ENCODE measurements at places on chromosomes 7 and 10. TPM values are rescaled to one million over a fixed set of nuclear protein-coding genes. Genes with fewer than 3 reads are reported as not detected.
A peak's percentile ranks its signal among the peaks of the same experiment; 100 is the strongest.

The CCDC172 gene
- total RNA-seq, result not detected

The ADAM22 gene
- total RNA-seq, result 12.1 TPM

The WDR86 gene
- 29.8 TPM for total RNA-seq

The FAM237B gene
- not detected for total RNA-seq

The ATP5F1C gene
- total RNA-seq, result 245 TPM

The CABCOCO1 gene
- total RNA-seq, result 0.30 TPM

The KAZALD1 gene
- 2.9 TPM for total RNA-seq

The CPED1 gene
- 4.3 TPM for total RNA-seq

The GALNT17 gene
- 10.4 TPM for total RNA-seq

DNA sequence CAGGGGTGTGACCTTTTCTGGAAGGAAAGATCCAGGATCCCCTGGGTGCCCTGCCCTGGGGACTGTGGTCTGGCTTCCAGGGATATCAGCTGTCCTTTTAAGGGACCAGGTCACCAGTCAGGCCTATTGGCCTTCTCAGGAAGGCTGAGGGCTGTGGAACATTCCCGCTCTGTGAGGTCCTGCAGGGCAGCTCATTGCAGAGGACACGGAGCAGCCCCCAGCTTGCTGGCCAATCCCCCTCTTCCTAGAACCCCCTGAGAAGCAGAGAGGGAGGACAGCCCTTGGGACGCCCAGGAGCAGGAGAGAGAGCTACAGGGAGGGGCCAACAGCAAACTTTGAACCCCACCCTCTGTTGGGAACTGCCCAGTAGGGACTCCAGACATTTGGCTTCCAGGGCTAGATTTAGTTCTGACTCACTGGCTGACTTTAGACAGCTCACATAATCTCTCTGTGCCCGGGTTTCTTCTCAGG, 67.9 kb upstream of the COL13A1 start:
- H3K27me3 ChIP-seq, result no peaks in the 10 kb centered on the region
- H3K4me3 ChIP-seq, result no peak overlapping the region
- DNase-seq, result no peak
- no peaks in the 10 kb centered on the region for H3K36me3 ChIP-seq
- peaks cover 5% of the 10 kb centered on the region for H3K4me1 ChIP-seq

- no peak overlapping the region for H3K4me3 ChIP-seq
- no peaks in the 10 kb centered on the region for H3K36me3 ChIP-seq
- H3K4me1 ChIP-seq, result no peaks in the 10 kb centered on the region
- DNase-seq, result no peak
- no peak overlapping the region for H3K27ac ChIP-seq
Measured at GRCh38 chr7:149397470-149398043, 63.3 kb downstream of the ZNF777 start.

DNA sequence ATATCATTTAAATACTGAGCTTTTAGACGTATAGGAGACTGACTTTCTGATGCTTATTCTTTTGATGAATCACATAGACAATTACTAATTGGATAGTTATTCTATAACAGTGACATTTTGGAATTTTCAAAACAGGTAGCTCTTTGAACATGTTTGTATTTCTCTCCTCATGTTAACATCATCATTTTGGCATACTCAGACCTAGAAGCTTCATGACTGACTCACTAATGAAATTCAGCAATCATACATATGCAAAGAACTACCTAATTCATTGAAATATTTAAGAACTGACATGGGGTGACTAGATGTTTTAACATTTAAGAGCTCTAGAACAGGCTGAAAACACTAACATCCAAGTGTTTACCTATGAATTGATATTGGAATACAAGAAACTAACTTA, 192.3 kb downstream of the VTI1A start:
- H3K4me1 ChIP-seq, result peaks cover 37% of the 10 kb centered on the region
- H3K4me3 ChIP-seq, result no peak overlapping the region
- no peak for DNase-seq
- H3K27ac ChIP-seq, result no peak overlapping the region

DNA sequence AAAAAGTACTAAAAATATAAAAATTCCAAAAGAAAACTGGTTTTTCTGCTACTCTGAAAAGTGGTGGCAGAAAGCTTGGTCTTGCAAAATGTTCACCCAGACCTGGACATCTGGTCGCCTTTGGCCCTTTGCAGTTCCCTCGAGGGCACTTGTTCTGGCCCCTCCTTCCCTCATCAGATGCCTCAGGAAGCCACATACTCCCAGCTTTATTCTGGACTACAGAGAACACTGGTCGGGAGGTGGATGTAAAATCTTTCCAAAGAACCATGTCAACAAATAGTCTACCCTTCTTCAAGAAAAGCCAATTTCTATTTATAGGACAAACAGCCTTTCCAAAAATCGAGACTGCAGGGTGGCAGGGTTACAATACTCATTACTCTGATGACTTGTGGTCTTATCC, 726.1 kb downstream of the TNS3 start:
- DNase-seq, result no peak
- H3K27ac ChIP-seq, result no peak overlapping the region
- H3K36me3 ChIP-seq, result no peaks in the 10 kb centered on the region
- H3K27me3 ChIP-seq, result no peaks in the 10 kb centered on the region

DNA sequence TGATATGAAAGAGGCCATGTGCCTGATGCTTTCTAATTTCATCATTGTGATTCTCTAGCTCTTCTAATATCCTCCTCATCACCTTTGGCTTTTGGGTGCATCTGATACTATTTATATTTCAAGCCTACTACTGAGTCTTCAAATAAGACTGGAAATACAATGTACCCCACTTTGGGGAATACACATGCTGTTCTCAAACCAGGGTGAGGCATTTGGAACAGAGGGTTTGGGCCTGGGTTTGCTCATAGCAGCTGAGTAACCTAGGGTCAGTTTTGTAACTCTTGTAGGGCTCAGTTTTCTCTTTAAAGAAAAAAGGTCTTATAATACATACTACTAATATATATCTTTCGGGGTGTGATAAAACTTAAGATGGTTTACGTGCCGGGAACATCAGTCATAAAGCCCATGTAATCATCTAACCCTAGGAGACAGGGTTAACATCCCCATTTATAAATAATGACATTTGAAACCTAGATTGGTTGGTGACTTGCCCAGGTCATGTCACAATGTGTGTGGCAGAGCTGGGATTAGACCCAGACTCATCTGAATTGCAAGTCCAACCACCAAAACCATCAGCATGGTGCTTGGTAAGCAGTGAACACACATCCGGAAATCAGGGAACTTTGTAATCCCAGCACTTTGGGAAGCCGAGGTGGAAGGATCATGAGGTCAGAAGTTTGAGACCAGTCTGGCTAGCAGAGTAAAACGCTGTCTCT, 23.0 kb downstream of the AKR1B15 start:
- no peaks in the 10 kb centered on the region for H3K4me1 ChIP-seq
- H3K27ac ChIP-seq, result no peak overlapping the region
- H3K4me3 ChIP-seq, result no peak overlapping the region
- DNase-seq, result no peak
- H3K27me3 ChIP-seq, result no peaks in the 10 kb centered on the region
- H3K36me3 ChIP-seq, result no peaks in the 10 kb centered on the region

DNA sequence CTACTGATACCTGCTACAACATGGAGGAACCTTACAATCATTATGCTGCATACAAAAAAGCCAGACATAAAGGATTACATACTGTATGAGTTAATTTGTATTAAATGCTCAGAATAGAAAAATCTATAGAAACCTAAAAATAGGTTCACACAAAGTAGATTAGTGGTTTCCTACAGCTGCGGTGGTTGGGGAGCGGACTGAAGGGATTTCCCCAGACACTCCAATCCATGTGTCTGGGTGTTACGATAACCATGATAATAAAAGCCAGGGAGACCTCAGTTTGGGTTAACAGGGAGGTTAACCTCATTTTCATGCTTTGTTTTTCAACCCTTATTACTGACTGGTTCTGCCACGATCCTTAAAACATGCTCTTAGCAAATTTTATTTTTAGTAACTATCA, 355.9 kb downstream of the KCNMA1 start:
- peaks cover 64% of the 10 kb centered on the region for H3K27me3 ChIP-seq
- DNase-seq, result no peak
- no peak overlapping the region for H3K4me3 ChIP-seq

DNA sequence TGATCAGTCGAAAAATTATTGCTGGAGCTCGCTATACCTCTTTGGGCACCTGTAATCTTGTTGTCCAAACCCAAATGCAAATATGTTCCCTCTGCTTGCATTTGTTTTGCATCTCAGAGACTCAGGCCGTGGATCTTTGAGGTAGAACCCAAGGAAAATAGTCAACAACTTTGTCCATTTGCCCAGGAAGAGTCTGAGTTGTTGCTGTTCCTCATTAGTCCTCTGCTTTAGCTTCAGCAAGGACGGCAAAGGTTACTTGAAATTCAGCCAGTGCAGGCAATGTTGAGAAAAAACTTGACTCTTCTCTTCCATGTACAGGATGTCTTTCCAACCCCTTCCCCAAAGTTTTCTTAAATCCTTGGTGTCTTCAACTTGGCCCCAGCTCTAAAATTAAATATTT, 45.8 kb downstream of the PDK4 start:
- H3K27ac ChIP-seq, result no peak overlapping the region
- peaks cover under 1% of the 10 kb centered on the region for H3K27me3 ChIP-seq
- DNase-seq, result no peak
- H3K4me1 ChIP-seq, result peaks cover under 1% of the 10 kb centered on the region
- H3K36me3 ChIP-seq, result no peaks in the 10 kb centered on the region
- no peak overlapping the region for H3K4me3 ChIP-seq

GRCh38 chr7:55481155-55481554, 91.1 kb downstream of the VOPP1 start:
- H3K27ac ChIP-seq, result no peak overlapping the region
- H3K36me3 ChIP-seq, result peaks cover 6% of the 10 kb centered on the region
- peaks cover 2% of the 10 kb centered on the region for H3K4me1 ChIP-seq
- no peak overlapping the region for H3K4me3 ChIP-seq

GRCh38 chr10:47438857-47439474, 44.9 kb downstream of the ANXA8 start:
- no peak overlapping the region for H3K4me3 ChIP-seq
- peaks cover 9% of the 10 kb centered on the region for H3K27me3 ChIP-seq

GRCh38 chr10:75465450-75465827, 34.0 kb downstream of the LRMDA start:
- DNase-seq, result no peak
- H3K4me3 ChIP-seq, result no peak overlapping the region
- no peaks in the 10 kb centered on the region for H3K36me3 ChIP-seq
- peaks cover 12% of the 10 kb centered on the region for H3K4me1 ChIP-seq

DNA sequence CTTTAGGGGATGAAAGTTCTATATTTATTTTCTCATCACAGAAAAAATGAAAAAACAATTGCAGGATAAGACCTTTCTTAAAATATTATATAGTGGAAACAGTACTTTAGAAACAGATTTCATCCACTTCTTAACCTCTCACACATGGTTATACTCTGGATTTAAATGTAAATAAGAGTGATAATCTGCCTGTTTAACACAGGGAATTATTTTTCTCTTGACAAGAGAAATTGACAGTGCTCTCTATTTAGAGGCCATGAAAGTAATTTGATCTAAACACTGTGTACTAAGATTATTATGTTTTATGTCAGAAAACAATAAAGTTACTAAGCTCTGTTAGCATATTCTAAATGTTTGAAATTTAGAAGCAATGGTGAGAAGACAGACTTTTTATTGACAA, 88.4 kb downstream of the PHF14 start:
- H3K4me3 ChIP-seq, result peak overlapping the region; percentile 68
- no peak for DNase-seq
- H3K4me1 ChIP-seq, result peaks cover 31% of the 10 kb centered on the region
- peaks cover 14% of the 10 kb centered on the region for H3K36me3 ChIP-seq
- peak overlapping the region; percentile 45 for H3K27ac ChIP-seq
- H3K27me3 ChIP-seq, result no peaks in the 10 kb centered on the region

- H3K36me3 ChIP-seq, result no peaks in the 10 kb centered on the region
- DNase-seq, result no peak
- H3K27me3 ChIP-seq, result no peaks in the 10 kb centered on the region
Measured at GRCh38 chr10:88765816-88766215, 6.0 kb downstream of the LIPN start.

- H3K27me3 ChIP-seq, result no peaks in the 10 kb centered on the region
- no peak overlapping the region for H3K27ac ChIP-seq
- no peaks in the 10 kb centered on the region for H3K36me3 ChIP-seq
- H3K4me3 ChIP-seq, result no peak overlapping the region
- no peak for DNase-seq
Measured at GRCh38 chr10:71179382-71179781, 33.0 kb upstream of the UNC5B start.

- no peaks in the 10 kb centered on the region for H3K27me3 ChIP-seq
- no peaks in the 10 kb centered on the region for H3K4me1 ChIP-seq
- no peak overlapping the region for H3K4me3 ChIP-seq
- H3K27ac ChIP-seq, result no peak overlapping the region
Measured at GRCh38 chr10:27399871-27400270, 104.2 kb upstream of the RAB18 start.

GRCh38 chr10:107579970-107580369, 415.5 kb upstream of the SORCS1 start:
- no peak overlapping the region for H3K27ac ChIP-seq
- H3K4me3 ChIP-seq, result no peak overlapping the region
- H3K4me1 ChIP-seq, result no peaks in the 10 kb centered on the region
- no peaks in the 10 kb centered on the region for H3K36me3 ChIP-seq
- no peaks in the 10 kb centered on the region for H3K27me3 ChIP-seq

DNA sequence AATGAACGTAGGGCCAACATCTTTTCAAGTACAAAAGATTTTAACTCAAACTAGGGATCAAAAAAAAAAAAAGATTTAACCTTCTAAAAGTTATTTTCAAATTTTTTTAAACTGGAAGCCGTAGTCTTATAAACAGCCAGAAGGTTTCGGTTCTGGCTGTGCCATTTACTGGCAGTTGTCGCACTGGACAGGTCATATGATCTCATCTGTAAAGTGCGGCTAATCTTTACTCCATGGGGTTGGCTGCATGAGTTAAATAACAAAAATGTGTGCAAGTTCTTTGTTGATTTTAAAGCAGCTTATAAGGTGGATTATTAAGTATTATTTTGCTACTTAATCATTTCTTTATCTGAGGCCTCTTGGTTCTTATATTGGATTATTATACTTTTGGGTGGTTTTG, 36.6 kb downstream of the TRUB1 start:
- peaks cover 9% of the 10 kb centered on the region for H3K36me3 ChIP-seq
- DNase-seq, result no peak
- no peaks in the 10 kb centered on the region for H3K27me3 ChIP-seq
- H3K4me1 ChIP-seq, result peaks cover 6% of the 10 kb centered on the region
- no peak overlapping the region for H3K4me3 ChIP-seq
- peak overlapping the region; percentile 13 for H3K27ac ChIP-seq

DNA sequence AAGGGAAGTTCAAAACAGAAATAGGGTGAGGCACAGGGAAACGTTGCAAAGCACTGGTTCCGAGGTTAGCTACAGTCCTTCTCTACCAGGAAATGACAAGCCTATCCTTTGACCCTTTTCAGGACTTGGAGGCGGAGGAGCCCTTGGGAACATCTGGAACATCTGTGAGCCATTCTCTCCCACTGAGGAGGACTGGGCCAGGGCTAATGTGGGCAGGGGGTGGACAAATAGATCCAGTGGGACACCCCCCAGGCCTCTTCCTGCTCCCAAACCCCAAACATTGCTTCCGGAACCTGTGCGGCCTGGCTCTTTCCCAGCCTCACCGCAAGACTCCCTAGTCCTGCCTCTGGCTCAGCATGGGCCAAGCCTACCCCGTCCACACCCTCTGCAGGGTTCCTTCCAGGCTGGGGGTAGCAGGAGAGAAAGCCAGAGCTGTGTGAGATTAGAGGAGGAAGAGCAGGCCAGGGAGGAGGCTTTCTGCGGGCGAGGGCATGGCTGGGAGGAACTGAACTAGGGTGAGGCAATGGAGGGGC, 36.5 kb downstream of the GHRHR start:
- H3K27ac ChIP-seq, result no peak overlapping the region
- no peaks in the 10 kb centered on the region for H3K36me3 ChIP-seq
- no peak for DNase-seq
- H3K4me3 ChIP-seq, result no peak overlapping the region
- peaks cover 16% of the 10 kb centered on the region for H3K4me1 ChIP-seq

GRCh38 chr7:134618756-134619530, 27.7 kb upstream of the BPGM start:
- H3K4me3 ChIP-seq, result no peak overlapping the region
- no peak for DNase-seq
- H3K27ac ChIP-seq, result no peak overlapping the region
- H3K36me3 ChIP-seq, result no peaks in the 10 kb centered on the region
- H3K4me1 ChIP-seq, result no peaks in the 10 kb centered on the region

All from neural crest cell (in vitro differentiated cells).